Peyer's patch (tissue), 4 donors: ENCODE measurements at places on chromosomes 3 and 15. TPM values are rescaled to one million over a fixed set of nuclear protein-coding genes. Genes with fewer than 3 reads are reported as not detected.
A peak's percentile ranks its signal among the peaks of the same experiment; 100 is the strongest.

DNA sequence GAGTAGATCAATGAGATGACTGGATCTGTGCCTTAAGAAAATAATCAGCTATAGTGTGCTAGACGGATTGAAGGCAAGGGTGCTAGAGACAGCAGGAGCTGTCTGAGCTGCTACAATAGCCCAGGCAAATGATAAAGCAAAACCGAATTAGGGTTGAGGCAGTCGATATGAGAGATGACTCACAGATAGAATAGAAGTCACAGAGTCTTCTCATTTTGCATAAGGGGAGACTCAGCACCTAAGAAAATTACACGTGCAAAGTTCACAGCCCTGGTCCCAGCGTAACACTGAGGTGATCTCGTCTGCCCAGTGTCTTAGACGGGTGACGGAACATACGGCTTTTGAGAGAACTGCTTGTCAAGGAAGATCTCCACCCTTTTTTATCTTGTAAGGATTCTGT, 11.6 kb downstream of the LPP start:
- peak; percentile 75 for DNase-seq

DNA sequence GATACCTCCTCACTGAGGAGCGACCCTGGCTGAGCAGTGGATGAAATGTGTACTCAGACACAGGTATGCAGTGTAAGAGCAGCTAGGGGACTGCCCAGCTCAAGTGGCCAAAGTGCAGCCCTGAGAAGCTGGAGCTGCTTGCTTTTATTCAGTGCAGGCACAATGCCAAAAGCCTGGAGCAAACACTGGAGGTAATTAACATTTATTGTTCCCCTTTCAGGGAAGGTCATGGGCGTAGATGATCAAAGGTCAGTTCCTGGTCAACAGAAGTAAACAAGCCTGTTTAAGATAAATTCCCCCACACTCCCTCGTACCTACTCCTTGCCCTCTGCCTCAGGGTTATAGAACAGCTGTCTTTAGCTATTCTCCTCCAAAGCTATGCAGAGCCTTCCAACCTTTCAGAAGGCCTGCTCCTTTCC, 17.5 kb downstream of the PLA2G4F start:
- DNase-seq, result peak; percentile 70

The UCN2 gene
- not detected for total RNA-seq

GRCh38 chr3:134708671-134709070, 57.8 kb upstream of the KY start:
- DNase-seq, result no peak

- no peak for DNase-seq
Observed at GRCh38 chr3:113128386-113129015, 82.9 kb upstream of the BOC start.

The ZNF620 gene
- total RNA-seq, result 6.7 TPM

The ASB14 gene
- total RNA-seq, result not detected

- no peak for DNase-seq
Observed at GRCh38 chr15:70382009-70382749, 284.5 kb upstream of the TLE3 start.

DNA sequence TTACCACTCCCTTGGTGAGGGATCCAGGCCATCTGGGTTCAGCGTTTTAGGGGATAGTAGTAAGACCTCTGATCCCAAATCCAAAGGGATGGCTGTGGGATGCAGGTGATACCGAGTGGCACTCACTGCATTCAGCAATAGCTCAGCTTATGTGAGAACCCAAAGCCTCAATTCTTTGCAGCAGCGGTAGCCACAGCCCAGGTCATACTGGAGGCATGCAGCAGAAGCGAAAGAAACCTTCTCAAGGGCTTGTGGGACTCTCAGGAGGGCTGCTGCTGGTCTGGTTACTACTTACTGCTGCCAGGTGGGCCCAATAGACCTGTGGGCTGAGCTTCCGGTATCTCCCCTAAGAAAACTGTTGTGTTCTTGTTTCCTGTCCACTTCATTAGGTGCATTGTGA, 38.0 kb downstream of the CHCHD6 start:
- no peak for DNase-seq

- DNase-seq, result no peak
Observed at GRCh38 chr15:46502667-46503066, 867.8 kb downstream of the SQOR start.

The SLC15A2 gene
- total RNA-seq, result 6.6 TPM

The FAM107A gene
- 11.0 TPM for total RNA-seq

DNA sequence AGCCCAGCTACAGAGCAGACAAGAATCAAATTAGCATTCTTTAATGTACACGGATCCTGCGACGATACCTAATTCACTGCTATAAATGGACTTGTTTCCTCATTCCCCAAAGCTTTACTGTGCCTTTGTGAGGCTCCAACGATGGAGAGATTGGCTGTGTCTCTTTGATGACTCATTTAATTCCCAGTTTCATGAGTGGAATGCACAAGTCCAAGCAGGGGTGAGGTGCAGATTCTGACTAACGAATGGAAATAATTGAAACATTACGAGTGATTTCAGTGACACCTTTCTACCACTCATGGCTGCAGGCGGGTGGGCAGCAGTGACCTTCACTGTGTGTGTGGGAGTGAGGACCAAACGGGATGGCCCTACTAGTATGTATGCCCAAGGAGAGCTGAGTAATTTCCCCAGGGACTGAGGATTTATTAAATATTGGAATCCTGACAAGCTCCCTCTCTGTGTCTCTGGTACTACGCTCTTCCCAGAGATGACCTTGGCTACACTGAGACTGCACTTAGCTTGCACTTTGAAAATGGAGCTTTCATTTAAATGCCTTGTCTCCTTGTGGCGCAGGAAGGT, 156.7 kb downstream of the CACNA2D3 start:
- DNase-seq, result no peak

DNA sequence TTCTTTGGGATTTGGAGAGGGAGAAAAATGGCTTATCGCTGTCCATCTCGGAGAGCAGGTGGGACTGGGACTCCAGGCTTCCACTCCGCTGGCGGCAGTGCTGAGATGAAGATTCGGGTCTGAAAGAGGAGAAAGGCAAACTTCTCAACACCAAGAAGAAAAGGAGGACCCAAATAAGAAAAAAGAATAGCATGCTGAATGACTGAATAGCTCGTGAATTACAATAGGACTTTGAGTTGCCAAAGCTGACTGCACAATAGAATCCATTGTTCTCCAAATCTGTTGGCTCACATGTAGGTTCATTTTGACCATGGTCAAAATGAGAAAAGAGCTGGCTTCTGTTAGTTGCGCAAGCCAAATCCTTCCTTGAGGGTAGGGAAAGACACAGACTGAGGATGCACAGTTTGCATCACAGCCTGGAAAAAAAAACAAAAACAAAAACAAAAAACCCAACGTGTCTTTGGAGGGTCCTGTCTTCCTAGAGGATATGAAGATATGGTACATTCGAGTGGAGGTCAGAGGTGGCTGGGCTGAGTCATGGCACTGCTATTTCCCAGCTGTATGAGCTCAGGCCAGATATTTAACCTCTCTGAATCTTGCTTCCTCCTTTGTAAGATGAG, 59.3 kb upstream of the LMOD3 start:
- DNase-seq, result peak; percentile 65
